ENCODE measurements at places on chromosomes 1 and 21.

DNA sequence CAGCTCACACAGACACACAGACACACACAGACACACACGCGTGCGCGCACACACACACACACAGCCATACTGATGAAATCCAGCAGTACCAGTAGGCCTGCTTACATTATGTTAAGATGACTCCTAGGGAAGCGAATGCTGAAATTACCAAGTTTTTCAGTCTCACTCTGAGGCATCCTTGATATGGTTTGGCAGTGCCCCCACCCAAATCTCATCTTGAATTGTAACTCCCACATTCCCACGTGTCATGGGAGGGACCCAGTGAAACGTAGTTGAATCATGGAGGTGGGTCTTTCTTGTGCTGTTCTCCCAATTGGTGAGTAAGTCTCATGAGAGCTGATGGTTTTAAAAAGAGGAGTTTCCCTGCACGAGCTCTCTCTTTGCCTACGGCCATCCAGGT lies 64.1 kb downstream of the TIAM1 start:
- no peak for DNase-seq

- no peak for DNase-seq
Measured at GRCh38 chr1:237794071-237794470, 96.7 kb downstream of the ZP4 start.

DNA sequence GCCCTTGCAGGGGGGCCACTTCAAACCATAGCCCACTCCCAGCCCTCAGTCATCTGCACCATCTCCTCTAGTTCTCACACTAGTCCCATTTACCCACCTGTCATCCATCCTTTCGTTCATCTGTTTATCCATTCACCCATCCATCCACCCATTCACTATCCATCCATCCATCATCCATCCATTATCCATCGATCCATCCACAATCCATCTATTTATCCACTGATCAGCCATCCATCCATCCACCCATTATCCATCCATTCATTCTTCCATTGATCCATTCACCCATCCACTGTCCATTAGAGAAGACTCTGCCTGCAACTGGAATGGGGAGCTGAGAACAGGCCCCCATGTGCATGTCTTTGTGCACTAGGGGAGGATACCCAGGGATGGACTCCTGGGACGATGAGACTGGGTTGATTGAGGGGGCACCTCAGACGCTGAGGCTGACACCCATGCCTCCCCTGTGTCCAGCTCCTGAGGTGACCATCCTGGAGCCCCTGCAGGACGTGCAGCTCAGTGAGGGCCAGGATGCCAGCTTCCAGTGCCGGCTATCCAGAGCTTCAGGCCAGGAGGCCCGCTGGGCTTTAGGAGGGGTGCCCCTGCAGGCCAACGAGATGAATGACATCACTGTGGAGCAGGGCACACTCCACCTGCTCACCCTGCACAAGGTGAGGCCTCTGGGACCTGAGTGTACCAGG lies 97.9 kb downstream of the TRIM11 start:
- no peak for DNase-seq

DNA sequence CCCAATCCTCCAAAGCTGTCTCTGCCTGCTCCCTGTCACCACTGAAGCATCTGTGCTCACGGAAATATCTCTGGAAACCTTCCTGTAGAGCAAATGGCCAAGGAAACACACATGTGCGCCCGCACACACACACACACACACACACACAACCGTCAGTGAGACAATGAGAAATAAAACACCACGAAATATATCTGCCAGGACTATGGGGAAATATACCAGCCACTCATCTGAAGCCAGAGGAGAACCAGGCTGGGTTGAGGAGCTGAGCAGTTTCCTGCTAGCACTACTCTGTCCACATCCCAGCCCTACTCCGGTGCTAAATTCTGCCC lies 25.1 kb upstream of the PLXNA2 start:
- DNase-seq = no peak

DNA sequence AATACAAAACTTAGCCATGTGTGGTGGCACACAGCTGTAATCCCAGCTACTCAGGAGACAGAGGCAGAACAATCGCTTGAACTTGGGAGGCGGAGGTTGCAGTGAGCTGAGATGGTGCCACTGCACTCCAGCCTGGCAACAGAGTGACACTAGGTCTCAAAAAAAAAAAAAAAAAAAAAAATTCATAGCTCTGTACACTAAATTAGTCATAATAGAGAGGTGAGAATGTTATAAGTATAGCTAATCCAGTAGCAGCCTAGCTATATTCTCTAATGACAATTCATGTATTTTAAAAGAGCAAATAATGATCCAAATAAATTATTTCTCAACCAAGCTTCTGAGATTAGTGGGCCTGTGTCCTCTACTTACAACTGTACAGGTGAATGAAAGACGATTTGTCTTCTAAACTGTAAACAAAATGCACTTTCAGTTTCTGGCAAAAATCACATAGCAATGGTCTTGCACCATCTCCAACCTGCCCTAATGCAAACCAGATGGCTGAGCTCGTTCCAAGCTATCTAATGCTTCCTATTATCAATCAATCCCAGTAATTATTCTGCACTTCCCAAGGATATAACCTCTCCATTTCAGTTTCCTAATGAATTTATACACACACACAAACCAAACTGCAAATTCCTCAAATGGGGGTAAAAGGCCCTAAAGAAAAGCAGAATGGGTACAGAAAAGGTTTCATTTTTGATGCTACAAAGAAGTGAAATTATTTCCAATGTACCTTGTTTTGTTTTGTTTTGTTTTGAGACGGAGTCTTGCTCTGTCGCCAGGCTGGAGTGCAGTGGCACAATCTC lies 56.5 kb downstream of the GATAD2B start:
- no peak for DNase-seq

DNA sequence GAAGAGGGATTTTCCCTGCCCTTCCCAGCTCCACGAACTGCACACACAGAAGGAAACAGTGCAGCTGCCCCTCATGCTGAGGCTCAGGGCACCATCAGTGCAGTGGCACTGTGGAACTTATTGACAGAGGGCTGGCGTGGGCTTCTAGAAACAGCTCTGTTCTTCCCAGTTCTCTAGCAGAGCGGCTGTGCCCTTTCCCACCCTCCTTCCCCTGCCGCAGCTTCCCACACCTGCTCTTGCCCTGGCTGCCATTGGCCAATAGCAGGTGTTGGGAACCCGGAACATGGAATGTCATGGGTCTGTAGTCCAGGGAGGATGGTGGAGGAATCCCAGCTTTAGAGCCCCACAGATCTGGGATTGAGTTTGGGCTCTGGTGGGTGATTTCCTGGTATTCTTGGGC lies 343.8 kb downstream of the RPS6KC1 start:
- DNase-seq = no peak

DNA sequence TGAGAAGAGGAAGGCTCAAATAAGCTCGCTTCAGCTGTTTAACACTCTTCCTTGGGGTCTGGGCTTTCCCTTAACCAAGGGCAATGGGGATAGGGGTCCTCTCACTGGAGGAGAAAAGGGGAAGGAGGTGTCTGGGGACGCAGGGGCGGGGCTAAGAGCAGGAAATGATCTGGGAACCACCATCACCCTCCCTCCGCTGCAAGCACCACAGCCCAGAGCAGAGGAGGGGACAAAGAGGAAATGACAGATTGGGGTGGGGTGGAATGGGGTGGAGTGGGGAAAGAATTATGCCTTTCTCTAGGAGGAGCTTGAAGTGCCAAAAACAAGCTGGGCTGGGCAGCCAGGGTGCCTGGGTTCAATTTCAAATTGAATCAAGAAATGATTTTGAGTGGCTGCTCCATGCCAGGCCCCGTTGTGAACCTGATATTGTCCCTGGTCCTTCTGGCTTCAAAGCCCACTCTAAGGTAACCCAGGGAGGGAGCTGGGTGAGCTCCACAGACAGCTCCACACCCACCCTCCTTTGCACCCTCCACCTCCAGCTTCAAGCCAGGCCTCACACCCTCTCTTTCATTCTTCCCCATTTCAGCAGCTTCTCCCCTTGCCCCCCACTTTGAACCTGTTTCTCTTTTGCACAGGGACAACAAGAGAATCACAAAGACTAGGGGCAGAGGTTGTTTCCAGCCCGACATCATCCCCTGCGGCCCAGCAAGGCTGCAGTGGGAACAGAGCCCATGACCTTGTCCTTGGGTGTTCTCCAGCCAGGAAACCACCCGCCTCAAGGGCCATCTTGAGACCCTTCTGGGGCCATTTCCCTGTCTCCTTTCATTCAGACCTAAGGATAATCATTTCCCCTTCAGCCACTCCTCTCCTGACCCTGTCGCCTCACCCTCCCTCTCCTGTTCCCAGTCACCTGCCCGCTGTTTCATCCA lies 1.1 kb downstream of the ARHGAP30 start:
- DNase-seq = no peak

- no peak for DNase-seq
Measured at GRCh38 chr1:204868340-204868700, 2.3 kb upstream of the NFASC start.

DNA sequence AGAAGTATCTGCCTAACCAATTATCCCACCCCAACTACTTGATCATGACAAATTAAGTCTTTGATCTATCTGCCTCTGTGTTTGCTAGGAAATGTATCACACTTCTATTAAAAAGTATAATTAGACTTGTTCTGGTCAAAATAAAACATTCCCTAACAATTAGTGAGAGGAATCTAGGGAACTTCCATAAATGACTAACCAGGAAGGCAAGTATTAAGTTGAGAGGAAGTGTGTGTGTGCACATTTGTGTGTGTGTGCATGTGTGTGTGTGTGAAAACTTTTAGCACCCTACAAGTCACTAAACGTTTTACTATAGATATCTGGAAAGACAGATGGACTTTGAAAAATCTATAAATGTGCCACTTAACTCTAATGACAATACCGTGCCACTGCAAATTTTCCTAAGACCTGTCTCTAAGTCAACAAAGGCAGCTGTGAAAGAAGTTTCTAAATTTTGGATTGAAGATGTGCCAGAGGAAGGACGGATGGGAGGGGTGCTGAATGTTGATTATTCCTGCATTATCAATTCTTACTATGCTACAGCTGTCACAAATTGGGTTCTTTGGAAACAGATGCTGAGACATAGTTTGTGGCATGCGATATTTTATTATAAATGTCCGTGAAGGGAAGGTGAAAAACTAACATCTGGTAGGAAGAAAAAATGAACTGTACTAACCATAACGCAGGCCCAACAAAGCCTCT lies 567.1 kb downstream of the PTPRC start:
- DNase-seq = no peak

DNA sequence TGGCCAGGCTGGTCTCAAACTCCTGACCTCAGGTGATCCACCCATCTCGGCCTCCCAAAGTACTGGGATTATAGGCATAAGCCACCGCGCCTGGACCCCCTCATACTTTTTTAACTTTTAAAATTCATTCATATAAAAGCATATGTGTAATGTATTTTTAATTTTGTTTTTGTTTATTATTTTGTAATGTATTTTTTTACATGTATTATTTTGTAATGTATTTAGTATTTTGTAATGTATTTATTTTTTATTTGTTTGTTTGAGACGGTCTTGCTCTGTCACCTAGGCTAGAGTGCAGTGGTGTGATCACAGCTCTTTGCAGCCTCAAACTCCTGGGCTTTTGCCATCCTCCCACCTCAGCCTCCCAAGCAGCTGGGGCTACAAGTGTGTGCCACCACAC lies 12.0 kb upstream of the BRWD1 start:
- DNase-seq = no peak

- no peak for DNase-seq
Measured at GRCh38 chr1:51484591-51484990, 34.5 kb downstream of the EPS15 start.

GRCh38 chr1:87787551-87787950 lies 458.9 kb downstream of the LMO4 start:
- DNase-seq = no peak

- DNase-seq = no peak
Measured at GRCh38 chr1:36982709-36983108, 51.6 kb downstream of the GRIK3 start.

DNA sequence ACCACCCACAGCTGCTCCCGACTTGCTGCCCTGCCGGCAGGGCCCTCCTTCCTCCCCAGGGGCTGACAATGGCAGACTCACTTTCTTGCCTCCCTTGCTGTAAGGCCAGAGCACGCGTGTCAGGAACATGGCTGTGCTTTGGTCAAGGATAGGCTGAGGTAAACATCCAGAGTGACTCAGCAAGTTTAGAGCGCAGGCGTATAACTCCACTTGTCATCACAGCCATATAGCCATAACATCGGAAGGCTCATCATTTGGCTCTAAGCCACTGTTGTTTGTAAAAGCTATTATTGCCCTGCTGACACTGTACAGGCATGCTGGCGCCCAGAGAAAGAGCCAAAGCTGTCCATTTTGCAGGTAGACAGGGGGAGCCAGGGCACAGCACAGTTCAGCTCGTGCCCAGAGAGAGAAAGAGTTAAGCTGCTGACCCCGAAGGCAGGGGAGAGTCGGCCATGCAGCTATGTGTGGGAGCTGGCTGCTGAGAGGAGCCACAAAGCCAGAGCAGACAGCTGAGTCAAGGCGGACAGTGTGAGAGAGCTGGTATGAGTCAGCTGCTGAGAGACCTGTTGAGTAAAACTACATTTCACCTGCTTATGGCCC lies 60.6 kb downstream of the GNG4 start:
- DNase-seq = no peak

- DNase-seq = no peak
Measured at GRCh38 chr1:197453376-197454058, 185.5 kb downstream of the CRB1 start.

- no peak for DNase-seq
Measured at GRCh38 chr1:154994591-154994990, 1.2 kb downstream of the LENEP start.

DNA sequence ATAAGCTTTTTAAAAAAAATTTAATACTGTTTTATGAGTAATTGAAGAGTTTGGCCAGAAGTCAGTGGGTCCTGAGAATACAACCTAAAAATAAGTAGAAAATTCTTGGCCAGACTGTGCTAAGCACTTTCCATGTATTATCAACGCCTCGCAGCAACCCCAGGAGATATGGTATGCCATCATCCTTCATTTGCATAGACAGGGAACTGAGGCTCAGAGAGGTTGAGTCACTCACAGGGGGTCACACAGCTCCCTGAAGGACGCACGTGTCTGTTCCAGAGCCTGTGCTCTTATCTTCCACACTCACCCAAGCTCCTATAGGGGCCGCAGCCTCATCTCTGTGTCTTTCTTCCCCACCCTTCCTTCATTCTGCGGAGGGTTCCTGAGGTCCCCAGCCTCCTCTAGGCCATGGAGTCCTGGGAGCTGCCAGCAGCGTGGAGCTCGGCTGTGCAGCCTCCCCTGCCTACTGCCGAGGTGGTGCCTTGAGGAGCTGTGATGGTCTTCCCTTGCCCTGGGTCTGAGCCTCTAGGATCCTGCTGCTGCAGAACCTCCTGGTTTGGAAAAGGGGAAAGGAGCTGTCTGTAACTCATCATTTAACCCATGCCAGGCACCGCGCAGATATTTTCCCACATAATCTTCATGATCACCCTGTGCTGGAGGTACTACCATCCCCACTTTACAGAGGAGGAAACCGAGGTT lies 30.3 kb upstream of the ECE1 start:
- no peak for DNase-seq

All from NCI-H524 treated with DMSO at 0.1 percent for 48 hours (cell line).